ENCODE measurements at places on chromosomes 13 and 19.

GRCh38 chr13:49536144-49536873 is 40.6 kb downstream of the PHF11 start:
- DNase-seq: no peak

GRCh38 chr13:40116008-40116407 is 460.5 kb downstream of the COG6 start:
- no peak for DNase-seq

DNA sequence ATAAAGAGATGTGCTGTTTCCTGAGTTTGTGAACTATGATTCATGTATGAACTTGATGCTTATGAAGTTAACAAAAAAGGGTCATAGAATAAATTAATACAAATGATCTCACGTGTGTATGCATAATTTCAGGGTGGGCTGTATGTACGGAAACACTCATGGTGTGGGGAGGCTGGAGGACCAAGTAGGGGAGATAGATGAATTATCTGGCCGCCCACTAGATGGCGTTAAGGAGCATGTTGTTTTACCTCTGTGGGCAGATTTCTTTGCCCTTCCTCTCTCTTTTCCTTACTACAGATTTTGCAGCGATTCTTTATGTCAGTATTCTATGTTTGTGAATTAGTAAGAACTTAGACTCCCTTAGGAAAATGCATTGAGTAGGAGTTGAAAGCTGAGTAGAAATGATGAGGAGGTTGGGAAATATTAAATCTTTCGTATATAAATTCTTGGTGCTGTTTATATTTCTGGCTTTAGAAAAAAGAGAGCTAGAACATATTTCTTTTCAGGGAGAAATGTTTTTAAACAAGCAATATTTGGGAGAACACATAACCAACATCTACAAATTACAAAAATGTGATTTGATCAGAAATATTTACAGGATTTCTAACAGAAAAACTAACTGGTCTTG is 47.4 kb upstream of the TMTC4 start:
- peak; percentile 62 for DNase-seq

DNA sequence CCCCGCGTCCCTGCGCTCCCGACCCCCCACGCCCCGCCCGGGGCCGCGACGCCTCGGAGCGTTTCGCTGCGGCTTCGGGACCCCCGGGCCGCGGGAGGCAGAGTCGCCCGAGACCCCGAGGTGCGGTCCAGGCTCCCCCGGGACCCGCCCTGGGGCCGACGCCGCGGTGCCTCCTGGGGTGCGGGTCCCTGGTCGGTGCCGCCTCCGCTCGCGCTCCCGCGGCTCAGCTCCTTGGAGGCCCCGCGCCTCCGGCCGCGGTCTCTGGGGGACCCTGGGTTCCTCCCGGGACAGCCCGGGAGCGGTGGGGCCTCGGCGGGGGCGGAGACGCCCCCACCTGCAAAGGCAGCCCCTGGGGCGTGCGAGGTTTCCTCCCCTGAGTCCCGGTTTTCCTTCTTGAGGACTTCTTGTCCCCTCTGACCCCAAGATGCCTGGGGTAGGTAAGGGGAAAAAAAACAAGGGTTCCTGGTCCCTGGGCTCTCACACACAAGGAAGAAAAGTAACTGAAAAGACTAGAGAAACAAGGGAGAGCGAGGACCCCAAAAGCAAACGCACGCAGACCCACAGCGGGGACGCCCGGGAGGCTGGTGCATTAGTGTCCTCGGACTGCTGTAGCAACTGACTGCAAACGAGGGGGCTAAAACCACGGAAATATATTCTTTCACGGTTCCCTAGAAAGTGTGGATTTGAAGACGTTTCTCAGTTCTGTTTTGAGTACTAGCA is 740 bp downstream of the ZNF555 start:
- peak; percentile 69 for DNase-seq

GRCh38 chr19:48818234-48818820 is 7.5 kb upstream of the BCAT2 start:
- DNase-seq: no peak

- DNase-seq: no peak
Observed at GRCh38 chr13:95480131-95480545, 72.4 kb upstream of the CLDN10 start.

- DNase-seq: no peak
Observed at GRCh38 chr13:32804673-32805230, 211.5 kb upstream of the KL start.
